HCT116 (cell line): ENCODE measurements at places on chromosomes 4 and X. TPM values are rescaled to one million over a fixed set of nuclear protein-coding genes. Genes with fewer than 3 reads are reported as not detected.

Gene SLC38A5
- total RNA-seq: 54.6 TPM

GRCh38 chr4:24564488-24564887 is 19.9 kb downstream of the DHX15 start:
- DNase-seq: no peak

DNA sequence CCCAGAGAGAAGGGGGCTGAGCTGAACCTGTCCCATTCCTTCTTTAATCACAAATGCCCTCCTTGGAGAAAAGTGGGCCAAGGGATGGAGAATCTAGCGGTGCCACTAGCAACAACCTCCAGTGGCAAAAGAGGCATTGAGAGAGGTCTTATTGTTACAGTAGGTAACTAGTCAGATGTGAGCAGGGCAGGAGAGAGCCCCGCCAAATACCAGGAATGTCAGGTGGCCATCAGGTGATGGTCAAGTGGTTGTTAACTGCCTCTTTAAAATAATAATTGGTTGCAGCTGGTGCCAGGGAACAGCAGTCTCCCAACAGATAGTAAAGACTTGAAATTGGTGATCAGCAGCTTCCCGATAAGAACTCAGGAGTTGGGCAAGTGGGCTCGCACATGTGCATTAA is 116.1 kb downstream of the EVC2 start:
- no peak for DNase-seq

DNA sequence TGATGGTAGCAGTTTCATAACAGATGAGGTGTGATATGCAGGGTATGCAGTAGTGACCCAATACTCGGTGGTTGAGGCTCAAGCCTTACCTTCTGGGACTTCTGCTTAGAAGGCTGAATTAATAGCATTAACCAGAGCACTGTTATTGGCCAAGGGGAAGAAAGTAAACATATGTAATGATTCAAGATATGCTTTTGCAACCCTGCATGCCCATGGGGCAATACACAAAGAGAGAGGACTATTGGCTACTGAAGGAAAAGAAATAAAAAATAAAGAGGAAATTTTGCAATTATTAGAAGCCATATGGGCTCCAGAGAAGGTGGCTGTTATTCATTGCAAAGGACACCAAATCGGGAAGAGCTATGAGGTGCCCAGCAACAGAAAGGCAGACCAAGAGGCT is 8.7 kb downstream of the GAGE10 start:
- no peak for DNase-seq

GRCh38 chrX:136209016-136209738 is 42.0 kb downstream of the MAP7D3 start:
- no peak for DNase-seq
